ENCODE measurements at places on chromosomes 13 and 19.

GRCh38 chr13:25864936-25865335 lies 186.9 kb downstream of the SHISA2 start:
- DNase-seq = no peak

- no peak for DNase-seq
Measured at GRCh38 chr13:110126391-110126961, 180.5 kb downstream of the COL4A1 start.

GRCh38 chr19:37007587-37008220 lies 70.5 kb upstream of the ZNF420 start:
- DNase-seq = no peak

- no peak for DNase-seq
Measured at GRCh38 chr19:33862981-33863380, 66.3 kb downstream of the KCTD15 start.

DNA sequence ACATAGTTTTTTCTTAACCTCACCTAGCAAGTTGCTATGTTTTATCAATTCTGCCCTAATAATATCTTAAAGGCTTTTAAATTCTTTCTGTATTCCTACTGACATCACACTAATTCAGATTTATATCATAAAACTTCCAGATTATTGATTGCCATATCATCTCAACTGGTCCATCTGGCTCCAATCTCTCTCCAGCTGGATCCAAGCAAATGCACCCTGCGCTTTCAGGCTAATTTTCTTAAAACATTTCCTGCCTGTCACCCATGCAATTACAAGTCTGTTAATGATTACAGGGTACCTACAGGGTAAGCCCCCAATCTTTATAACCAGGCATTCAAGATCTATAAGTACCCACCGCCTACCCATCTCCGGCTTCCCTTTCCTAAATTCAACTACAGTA lies 95.2 kb downstream of the SERP2 start:
- DNase-seq = no peak

DNA sequence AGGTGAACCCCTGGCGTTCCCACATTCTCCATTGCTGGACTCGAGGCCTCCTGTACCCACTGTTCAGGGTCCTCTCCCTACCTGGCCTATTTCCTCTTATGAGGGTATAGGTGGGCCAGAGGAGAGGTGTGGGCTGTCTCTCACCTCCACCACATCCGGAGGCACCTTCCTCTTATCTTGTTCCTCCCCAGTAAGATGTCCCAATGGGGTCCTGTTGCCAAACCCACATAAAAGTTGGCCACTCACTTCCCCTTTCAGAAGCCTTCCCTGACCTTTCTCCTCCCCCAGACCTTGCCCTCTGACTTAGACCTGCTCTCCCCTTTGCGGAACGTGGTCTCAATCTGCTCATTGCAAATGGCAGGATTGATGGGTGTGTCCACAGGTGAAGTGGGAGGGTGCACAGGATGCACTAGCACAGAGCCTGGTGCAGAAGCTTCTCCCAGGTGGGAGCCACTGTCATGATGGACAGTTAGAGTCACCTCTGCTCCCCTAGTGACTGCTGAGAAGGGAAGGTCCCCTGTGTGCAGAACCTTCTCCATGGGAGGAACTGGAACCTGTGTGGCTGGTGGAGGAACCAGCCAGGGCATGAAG lies 1.3 kb downstream of the CYP4F3 start:
- DNase-seq = no peak

DNA sequence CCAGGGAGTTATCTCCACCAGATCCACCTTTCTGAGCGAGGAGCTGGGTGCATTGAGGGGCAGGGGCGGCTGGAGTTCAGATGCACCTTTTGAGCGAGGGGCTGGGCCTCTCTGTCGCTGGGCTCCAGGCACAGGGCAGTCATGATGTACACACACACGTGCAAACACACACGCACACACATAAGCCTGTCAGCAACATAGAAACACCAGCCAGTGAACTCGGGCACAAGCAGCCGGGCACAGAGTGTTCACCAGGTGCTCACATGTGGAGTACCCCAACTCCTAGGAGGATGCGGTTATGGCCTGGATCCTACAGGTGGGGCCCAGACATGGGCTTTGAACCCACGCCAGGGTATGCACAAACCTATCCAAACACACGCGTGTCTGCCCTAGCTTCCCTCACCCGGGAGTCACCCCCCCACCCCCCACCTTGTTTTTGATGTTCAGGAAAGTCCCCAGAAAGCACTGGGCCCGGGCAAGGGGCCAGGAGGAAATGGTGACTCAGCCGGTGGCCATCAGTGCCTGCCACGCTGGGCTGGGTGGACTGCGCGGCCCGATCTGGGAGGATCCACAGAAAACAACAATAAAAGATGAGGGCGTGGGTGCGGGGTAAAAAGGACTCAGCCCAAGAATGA lies 13.3 kb downstream of the ARRDC2 start:
- no peak for DNase-seq

DNA sequence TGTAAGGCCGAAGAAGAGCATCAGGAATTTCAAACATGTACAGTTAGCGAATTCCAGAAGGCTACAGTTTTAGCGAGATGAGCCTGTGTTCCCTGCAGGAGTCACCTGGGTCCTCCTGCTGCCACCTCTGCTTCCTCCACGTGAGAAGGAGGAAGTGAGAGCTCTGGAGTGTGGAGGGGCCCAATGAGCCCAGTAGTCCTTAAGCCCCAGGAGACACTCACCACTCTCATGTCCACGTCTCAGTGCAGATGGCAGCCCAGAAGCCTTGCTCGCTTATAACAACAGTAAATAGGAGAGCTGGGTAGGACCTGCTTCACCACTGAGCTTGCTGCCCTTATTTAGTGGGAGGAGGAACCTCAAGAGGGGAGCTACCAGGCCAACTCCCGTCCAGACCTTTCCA lies 44.3 kb downstream of the SERP2 start:
- no peak for DNase-seq

DNA sequence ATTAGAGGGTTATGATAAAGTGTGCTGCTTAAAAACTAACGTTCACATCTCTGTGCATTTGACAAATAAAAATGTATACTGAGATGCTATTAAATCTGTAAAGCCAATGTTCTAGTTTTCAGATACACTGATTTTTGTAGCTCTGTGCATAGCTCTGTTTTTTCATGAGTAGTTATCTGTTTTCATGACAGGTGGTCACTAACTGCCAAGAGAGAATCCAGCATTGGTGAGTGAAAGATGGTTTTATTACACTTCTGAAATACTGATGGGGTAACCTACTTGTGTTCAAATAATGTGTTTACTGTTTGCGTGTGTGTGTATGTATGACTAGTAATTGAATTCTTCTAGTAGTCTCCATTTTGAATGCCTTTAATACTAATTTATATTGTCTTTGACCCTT lies 29.0 kb downstream of the URI1 start:
- no peak for DNase-seq

GRCh38 chr13:97211300-97211699 lies 10.8 kb upstream of the MBNL2 start:
- no peak for DNase-seq

DNA sequence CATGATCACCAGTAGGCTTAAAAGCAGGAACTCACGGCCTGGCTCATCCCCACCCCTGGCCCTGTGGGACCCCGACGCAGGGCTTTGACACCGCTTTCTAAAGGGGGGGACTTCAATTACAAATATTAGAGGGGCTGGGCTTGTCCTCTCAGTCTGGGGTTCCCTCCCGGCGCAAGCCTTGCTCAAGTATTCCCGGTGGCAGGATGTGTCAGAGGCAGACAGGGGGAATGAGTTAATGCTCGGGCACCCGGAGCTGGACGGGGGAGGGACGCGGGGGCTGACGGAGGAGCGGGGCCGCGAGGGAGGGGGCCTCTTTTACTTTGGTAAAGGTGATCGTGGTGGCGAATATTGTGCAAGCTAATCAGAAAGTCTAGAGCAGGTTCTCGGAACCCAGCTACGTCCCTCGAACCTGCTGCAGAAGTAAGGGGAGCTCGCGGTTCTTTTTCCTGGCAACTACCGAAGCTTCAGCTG lies 1.1 kb downstream of the FGF14 start:
- peak; percentile 18 for DNase-seq

- no peak for DNase-seq
Measured at GRCh38 chr13:74061926-74062595, 72.1 kb downstream of the KLF12 start.

DNA sequence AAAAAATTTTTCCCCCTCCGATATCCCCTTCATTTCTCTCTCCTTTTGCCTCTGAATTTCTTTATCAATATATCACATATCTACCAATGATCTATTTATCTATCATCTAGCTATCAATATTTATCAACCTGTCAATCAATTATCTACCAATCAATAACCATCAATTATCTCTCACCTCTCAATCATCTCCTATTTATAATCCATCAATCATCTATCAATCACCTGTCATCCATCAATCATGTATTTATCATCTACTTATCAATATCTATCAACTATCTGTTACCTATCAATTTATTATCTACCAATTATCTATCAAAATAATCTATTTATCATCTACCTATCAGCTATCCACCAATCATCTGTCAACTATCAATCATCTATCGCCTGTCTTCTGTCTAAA lies 17.1 kb downstream of the MBD3L1 start:
- no peak for DNase-seq

GRCh38 chr19:42469311-42470235 lies 26.8 kb upstream of the CXCL17 start:
- DNase-seq = no peak

DNA sequence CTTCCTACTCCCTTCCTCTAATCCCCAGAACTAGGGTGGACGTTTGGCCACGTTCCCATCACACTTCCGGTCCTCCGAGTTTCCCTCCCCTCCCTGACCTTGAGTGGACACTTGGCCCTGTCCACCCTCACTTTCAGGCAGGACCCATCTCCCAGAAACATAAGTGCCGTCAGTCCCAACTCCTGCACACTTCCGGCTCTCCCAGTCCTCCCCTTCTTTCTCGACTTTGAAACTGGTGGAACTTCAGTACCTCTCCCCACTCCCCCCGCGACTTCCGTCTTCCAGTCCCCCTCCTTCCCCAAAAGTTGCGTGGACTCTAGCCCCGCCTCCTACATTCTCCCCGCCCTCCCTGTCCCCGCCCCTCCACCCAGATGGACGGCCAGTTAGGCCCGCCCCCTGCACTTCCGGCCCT lies 278 bp upstream of the ZNF274 start:
- DNase-seq = no peak

DNA sequence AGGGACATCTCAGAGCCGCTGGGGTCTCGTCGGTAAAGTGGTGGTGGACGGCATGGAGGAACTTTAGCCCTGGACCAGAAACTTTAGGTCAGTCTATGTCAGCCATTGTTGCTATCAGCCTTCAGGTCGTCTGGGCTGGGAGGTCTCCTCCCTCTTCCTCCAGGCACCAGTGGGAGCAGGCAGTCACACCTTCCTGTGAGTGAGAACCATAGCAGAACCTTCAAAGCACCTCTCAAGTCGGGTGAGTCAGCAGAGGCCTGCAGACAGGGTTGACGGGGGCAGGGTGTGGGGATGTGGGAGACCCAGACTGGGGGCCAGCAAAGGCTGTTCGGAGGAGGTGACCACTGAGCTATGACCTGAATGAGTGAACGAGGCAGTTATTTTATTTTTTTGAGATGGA lies 15.4 kb upstream of the SBNO2 start:
- DNase-seq = no peak

GRCh38 chr19:13001502-13002165 lies 6.4 kb downstream of the NFIX start:
- DNase-seq = no peak

DNA sequence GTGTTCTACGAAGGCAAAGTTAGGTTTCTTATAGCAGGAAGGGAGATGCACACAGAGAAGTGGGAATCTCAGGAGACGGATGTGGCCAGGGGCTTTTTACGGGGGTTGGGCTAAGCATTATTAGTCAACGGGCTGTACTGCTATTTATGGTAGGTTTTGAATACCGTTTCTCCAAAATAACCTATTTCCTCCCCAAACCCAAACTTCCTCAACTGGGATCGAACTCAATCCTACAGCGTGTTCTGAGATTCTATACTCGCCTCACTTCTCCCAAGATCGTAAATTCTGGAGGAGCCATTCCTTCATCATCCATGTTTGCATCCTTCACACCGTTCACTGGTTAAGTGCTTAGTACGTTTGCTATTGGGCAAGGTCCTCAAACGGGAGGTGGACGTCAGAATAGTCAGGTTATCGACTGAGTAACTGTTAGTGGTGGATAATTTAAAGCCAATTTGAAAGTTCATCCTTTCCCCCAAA lies 1.2 kb upstream of the TRIM13 start:
- no peak for DNase-seq

- no peak for DNase-seq
Measured at GRCh38 chr19:8610936-8611300, 403 bp upstream of the ADAMTS10 start.

- no peak for DNase-seq
Measured at GRCh38 chr19:14661372-14661924, 13.2 kb downstream of the ADGRE3 start.

DNA sequence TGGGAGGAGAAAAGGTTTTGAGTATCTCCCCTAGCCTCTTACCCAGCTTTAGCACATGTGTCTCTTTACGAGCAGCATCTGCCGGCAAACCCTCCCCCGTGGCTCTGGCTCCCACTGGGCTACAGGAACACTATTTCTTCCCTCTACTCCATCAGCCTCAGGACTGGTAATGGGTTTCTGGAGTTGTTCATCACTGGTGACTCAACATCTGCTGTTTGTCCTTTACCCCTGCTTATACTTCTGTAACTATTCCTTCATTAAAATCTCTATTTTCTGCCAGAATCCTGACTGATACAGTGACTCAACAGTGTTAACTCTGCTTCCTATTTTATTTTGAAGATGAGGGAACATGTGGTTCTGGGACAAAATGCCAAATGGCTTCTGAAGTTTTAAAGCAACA lies 437.3 kb upstream of the HTR2A start:
- DNase-seq = no peak

DNA sequence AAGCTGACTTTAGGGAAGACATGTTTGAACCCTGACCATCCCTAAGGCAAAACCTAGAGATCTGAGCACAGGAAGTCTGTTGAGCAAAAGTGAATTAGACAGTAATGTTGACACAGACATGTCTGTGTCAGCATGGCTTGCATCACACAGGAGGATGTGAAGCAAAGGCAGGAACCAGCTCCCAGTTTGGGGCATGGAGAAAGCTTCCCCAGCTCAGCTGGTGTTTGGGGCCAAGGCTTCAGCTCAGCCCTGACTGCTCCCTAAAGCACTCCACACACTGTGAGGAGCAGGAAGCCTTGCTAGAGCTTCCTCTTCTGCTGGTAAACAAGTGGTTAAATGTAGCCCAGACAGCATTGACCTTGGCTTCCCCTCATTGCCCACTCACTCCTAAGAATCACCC lies 153.8 kb upstream of the UBL3 start:
- no peak for DNase-seq

- DNase-seq = no peak
Measured at GRCh38 chr13:30128591-30128990, 178.8 kb downstream of the KATNAL1 start.

DNA sequence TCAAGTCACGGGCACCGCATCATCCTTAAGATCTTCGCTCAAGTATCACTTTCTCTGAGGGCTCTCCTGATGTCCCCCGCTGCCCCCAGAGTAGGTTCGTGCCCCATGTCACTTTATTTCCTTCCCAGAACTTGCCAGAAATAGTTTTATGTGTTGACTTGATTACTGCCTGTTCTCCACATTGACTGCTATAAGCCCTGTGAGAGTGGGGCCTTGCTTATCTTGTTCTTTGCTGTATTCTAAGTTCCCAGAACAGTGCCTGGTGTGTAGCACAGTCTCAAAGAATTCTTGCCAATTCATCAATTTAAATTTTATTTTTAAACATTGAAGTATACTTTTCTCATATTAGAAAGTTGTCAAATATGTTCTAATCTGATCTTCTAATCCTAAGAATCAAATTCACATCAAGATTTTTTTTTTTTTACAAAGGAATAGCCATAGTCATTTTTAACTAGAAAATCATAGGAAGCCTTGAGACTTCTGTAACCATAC lies 32.1 kb upstream of the GPR183 start:
- no peak for DNase-seq

All from 8988T (cell line).